GM04503 (cell line): ENCODE measurements at places on chromosomes 1 and 21.
A peak's percentile ranks its signal among the peaks of the same experiment; 100 is the strongest.

- no peak for DNase-seq
Observed at GRCh38 chr1:13762642-13763041, 62.7 kb downstream of the PRDM2 start.

DNA sequence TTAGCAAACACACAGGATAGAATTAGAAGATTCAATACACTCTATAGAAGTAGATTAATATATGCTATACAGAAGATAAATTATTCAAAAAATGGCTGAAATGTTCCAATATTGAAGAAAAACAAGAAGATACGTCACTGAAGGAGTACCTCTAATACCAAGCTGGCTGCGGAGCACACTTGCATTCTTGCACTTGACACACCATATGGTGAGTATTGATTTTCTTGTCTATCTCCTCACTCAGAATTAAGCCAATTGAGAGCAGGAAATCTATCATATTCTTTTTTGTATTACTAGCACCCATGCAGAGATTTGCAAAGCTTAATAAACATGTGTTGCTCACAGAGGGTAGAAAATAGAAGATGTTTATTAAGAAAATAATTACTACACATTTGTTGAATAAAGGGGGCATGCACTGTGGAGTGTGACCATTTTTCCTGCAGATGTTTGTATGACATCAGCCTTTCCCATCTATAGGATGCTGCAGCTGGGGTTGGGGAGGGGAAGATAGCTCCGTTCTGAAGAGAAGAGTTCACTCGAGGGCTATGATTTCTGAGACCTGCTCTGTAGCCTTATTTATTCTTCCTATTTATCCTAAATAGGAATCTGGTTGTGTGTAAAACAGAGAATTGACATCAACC lies 318.1 kb downstream of the HHIPL2 start:
- no peak for DNase-seq

DNA sequence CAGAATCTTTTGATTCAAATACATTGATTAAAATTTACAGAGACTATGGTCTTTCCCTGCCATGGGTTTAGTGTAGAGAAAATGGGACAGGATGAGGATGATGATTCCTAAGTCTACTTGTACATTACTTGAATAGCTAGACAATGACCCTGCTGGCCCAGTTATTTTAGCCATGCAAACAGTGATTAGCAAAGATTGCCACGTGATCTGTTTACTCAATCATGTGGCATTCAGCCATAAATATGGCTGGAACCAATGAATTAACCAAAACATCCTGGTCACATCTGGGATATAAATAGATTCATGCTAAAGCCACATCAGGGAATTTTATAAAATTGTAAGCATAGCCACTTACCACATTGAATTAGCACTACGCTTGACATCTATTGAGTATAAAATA lies 167.3 kb downstream of the PBX1 start:
- peak; percentile 87 for DNase-seq

- DNase-seq: no peak
Observed at GRCh38 chr1:54108156-54108555, 44.6 kb downstream of the CDCP2 start.

DNA sequence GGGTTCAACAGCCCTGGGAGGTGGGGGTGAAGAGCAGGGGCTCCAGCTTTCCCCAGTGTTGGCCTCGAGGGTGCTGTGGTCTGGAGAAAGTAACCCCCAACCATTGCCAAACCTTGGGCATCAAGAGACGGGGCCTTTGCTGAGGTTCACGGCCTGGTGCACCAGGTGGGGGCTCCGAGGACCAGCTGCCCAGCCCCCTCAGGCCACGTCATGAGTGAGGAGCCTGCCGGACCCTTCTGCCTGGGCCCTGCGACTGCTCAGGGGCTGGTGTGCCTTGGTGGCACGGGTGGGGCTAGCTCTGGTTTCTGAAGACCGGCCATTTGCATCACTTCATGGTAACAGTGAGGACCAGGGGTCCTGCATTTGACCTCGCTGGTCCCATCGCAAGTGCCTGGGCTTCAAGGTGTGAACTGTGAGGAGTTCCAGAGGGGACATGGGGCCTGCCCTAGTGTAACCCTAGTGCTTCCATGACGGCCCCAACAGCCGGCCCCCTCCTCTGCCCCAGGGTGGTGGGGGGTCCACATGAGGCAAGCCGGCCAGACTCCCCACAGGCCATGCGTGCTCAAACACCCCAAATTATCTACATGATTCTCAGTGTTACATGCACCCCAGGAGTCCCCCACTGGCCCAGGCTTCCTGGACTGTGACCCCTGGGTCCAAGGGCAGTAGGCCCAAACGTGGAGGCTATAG lies 13.5 kb downstream of the MORN1 start:
- DNase-seq: no peak

GRCh38 chr1:22352355-22352754 lies 99.3 kb upstream of the ZBTB40 start:
- no peak for DNase-seq

GRCh38 chr1:8201331-8201861 lies 116.5 kb upstream of the SLC45A1 start:
- no peak for DNase-seq

DNA sequence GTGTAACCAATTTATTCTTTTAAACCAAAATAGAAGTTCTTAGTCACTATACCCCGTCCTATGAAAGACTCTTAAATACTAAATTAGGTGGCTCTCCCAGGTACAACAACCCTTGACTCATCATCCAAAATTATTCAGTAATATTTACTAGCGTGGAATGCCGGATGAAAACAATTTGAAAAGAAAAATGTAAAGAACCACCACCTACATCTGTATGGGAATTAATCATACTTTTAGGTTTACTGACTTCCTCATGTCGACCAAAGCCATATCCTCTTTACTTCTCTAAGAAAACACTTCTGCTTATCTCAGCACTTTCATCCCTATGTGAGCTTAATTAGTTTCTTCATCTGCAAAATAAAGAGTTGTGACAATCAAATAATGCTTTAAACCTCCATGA lies 139.6 kb downstream of the AKT3 start:
- DNase-seq: no peak

DNA sequence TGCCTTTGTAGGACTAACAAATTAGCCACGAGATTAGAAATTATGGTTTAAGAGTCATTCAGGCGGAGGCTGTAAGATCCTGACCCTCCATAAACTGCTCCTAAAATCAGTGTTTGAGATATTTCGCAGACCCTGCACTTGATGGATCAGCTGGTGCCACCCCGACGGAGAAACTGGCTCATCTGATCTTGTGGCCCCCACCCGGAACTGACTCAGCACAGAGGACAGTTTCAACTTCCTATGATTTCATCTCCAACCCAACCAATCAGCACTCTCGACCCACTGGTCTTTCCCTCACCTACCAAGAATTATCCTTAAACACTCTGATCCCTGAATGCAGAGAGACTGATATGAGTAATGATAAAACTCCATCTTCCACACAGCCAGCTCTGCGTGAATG lies 3.7 kb upstream of the JAM2 start:
- DNase-seq: no peak

- DNase-seq: no peak
Observed at GRCh38 chr1:29282135-29282923, 46.0 kb downstream of the PTPRU start.

DNA sequence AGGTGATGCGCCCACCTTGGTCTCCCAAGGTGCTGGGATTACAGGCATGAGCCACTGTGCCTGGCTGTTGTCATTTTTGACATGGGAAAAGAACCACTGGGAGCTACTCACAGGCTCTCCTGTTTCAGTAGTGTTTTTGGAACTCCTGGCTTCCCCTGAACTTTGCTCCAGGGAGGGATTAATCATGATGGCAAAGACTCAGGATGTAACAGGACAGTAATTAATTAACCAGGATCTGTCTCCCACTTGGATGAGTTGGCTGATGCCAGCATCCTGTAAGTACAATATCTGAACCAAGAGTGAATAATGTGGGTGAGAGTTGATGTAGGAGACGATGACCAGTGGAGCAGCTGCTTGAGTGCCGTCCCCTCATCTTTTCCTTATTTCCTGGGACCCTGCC lies 4.9 kb downstream of the SFT2D2 start:
- no peak for DNase-seq

GRCh38 chr1:10614377-10615225 lies 139.9 kb downstream of the PEX14 start:
- DNase-seq: no peak

- peak; percentile 48 for DNase-seq
Observed at GRCh38 chr1:54331091-54331772, 75.0 kb downstream of the SSBP3 start.

- no peak for DNase-seq
Observed at GRCh38 chr1:199979071-199979470, 48.4 kb upstream of the NR5A2 start.

DNA sequence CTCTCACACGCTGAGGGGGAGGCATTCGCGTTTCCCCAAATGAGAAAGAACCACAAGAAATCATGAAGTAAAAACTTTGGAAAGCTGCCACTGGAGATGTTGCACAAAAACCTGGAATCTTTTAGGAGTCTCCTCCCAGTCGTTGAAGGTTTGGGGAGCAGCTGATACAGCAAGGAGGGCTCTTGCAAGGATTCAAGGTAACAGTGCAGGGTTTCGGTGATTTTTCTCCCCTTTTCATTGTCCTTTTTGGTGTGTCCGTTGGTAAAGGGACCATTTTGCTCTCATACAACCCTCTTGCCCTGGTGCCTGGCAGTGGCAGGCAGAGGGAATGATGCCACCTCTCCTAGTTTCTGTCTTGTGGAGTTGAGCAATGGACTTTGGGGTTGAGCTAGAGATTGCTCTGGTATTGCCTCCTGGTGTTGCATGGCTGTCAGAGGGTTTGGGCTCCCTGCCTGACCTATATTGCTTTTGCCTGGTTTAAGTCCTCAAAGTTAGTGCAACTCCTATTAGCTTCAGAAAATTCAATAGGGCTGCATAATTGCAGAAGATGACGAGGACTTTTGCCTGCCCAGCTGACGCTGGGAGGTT lies 872 bp downstream of the BRINP2 start:
- no peak for DNase-seq

GRCh38 chr1:9004700-9005394 lies 21.4 kb downstream of the SLC2A7 start:
- no peak for DNase-seq
